ENCODE measurements at places on chromosomes 2 and 18. TPM values are rescaled to one million over a fixed set of nuclear protein-coding genes. Genes with fewer than 3 reads are reported as not detected.

DNA sequence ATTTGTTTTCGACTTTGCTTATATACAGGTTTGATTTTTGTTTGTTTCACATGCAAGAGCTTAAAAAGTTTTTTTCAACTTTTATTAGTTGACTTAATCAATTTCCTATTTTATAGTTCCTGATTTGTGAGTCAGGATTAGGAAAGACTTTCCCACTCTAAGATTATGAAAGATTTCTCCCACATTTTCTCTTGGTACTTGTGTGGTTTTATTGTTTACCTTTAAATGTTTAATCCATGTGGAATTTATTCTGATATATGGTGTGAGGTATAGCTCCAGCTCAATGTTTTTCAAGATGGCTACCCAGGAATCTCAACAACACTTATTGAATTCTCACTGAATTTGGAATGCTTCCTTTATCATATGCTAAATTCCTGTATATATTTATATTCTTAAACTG lies 117.8 kb upstream of the LGALSL start:
- DNase-seq: no peak
- no peak overlapping the region for H3K27ac ChIP-seq
- no peaks in the 10 kb centered on the region for H3K36me3 ChIP-seq
- H3K27me3 ChIP-seq: no peaks in the 10 kb centered on the region
- H3K4me3 ChIP-seq: no peak overlapping the region

DNA sequence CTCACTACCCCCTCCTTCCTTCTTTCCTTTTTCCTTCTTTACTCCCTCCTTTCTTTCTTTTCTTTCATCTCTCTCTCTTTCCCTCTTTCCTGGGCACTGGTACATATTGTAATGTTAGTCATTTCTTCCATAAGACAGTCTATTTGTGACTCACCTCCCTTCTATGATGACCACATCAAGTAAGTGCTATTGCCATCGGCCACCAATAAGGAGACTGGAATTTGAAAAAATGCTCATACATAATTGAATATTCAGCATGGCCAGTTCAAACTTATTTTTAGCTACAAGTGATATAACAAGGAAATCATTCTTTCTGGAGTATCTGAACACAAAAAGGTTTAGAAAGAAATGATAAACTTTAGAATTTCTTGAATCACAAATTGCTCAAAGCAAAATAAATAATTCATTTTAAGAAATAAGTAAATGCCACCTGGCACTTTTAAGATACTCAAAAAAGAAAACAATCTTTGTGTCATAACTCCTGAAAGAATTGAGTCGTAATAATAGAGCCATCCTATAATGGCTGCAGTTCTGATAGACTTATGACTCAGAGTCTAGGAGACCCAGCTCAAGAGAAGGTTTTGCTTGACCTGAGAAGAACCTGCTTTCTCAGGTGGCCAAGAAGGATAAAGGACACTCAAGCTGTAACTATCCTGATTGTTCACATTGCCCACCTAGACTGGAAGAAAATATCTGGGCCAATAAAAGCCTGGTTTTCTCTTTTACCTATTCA lies 51.6 kb upstream of the CCBE1 start:
- H3K27ac ChIP-seq: no peak overlapping the region
- no peaks in the 10 kb centered on the region for H3K4me1 ChIP-seq
- no peak for DNase-seq
- no peaks in the 10 kb centered on the region for H3K36me3 ChIP-seq
- H3K27me3 ChIP-seq: no peaks in the 10 kb centered on the region

DNA sequence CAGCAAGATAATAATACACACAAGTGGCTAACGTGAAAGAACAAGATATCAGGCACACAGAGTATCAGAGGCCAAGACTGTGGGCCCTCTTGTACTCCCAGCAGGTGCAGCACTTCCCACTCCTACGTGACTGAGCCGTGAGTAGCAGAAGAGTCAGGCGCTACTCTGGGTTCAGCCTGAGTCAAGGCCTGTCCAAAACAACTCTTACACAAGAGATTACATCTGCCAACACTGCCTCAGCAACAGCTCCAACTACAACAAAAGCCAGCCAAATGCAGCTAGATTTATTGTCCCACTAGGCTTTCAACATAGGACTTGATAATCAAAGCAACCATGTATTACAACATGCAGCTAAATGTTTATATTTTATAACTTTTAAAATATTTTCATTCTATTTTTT lies 56.2 kb downstream of the ITSN2 start:
- no peak for DNase-seq
- no peak overlapping the region for H3K4me3 ChIP-seq
- peaks cover 64% of the 10 kb centered on the region for H3K36me3 ChIP-seq
- peaks cover 7% of the 10 kb centered on the region for H3K4me1 ChIP-seq

DNA sequence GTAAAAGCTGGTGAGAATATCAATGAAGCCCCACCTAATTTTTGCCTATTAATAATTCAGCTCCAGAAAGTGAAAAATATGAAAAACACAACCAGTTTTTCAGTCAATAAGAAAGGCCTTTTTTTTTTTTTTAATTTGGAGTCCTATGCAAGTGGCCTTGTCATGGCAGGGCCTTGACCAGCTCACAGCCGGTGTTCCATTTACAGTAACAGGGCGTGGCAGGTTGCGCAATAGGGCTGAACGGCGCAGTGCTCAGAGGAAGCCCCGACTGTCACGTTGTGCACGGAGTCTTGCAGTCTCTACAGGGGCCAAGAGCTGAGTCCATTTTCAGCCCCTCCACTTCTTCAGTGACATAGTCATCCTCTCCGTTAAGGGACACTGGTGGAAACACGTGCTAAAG lies 184.1 kb upstream of the FN1 start:
- DNase-seq: no peak
- no peaks in the 10 kb centered on the region for H3K36me3 ChIP-seq
- no peaks in the 10 kb centered on the region for H3K27me3 ChIP-seq
- no peak overlapping the region for H3K4me3 ChIP-seq
- H3K27ac ChIP-seq: peak overlapping the region; percentile 37
- no peaks in the 10 kb centered on the region for H3K4me1 ChIP-seq

DNA sequence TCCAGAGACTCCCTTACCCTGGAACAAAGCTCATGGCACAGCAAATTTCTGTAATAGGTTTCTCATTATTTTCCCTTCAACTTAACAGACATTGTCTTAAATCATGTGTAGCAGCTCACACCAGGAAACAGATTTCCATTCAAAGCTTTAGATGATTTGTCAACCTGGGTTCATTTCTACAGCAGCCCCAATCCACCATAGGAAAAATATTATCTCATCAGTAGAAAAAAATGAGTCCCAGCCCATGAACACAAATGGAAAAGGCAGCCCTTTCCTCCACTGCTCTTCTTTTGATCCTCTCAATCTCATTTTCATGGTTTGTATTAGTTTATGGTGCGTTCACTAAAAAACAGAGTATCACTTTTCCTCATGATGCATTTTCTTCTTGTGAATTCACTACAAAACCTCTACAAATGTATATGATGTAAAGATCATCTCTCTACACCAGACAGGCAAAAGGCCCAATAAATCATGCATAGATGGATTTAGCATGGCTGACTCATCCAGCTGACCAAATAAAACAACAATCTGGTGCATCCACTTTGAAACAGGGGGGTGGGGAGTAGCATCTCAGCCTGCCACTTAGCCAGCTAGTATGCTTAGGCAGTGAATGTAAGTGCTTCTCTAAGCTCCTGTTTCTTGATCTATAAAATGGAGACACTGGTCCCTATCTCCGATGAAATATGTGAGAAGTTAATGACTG lies 78.6 kb downstream of the SATB2 start:
- H3K4me3 ChIP-seq: no peak overlapping the region
- DNase-seq: no peak
- no peaks in the 10 kb centered on the region for H3K27me3 ChIP-seq
- H3K27ac ChIP-seq: no peak overlapping the region
- no peaks in the 10 kb centered on the region for H3K4me1 ChIP-seq

DNA sequence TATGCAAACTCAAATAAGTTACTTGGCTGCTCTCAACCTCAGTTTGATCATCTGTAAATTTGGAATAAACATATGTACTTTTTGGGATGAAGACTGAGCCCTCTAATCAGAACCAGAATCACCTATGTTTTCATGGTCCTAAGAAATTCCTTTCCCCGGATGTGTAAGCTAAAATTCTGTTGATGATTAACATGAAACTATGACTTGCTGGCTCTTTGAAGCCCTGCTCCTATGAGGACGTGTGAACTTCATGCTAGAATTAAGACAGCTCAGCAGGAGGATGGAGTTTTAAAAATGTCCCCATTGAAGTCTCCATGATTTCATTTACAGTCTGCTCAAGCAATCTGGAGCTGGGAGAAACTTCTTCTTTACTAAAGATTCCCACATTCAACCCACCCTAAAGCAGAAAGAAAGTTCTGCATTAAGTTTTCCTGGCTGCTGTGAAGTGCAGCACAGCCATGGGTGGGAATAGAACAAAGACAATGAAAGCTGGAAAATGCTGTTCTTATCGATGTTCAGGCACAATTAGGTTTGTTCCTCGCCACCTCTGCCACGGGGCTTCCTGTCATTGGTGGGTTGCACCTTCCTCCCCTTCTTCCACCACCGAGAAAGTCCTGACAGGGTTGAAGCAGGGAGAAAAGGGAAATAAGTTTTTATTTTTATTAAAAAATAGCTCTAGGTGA lies 50.9 kb downstream of the ADCYAP1 start:
- H3K36me3 ChIP-seq: no peaks in the 10 kb centered on the region
- H3K4me3 ChIP-seq: no peak overlapping the region
- DNase-seq: peak; percentile 7
- H3K4me1 ChIP-seq: no peaks in the 10 kb centered on the region
- H3K27ac ChIP-seq: no peak overlapping the region

The SCN7A gene
- total RNA-seq: 109 TPM
